ENCODE measurements at places on chromosomes 2 and 18.
A peak's percentile ranks its signal among the peaks of the same experiment; 100 is the strongest.

- no peak for DNase-seq
Measured at GRCh38 chr2:71659868-71660518, 206.6 kb downstream of the DYSF start.

DNA sequence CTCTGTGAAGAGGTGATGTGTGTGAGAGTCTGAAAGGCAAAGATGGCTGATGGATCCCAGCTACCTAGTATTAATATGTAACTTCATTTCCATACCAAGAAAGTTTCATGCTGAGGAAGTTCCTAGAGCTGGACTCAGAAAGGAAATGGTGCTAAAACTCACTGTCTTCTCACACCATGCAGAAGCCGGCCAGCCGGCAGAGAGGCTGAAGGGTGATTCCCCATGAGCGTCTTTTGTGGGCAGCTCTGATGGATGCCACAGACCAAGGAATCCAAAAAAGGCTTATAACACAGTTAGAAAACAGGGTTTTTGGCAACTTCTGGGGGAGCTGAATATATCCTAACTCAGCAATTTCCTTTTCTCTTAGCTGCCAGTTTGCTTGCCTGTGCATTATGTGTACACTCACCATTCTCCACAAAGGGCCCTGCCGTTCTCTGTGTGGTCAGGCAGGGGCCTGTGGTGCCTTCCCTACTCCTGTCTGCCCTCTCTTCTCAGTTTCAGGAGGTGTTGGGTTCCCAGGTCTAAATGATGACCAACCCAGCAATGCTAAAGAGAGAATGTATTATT is 289.4 kb downstream of the MTX2 start:
- DNase-seq, result no peak

- DNase-seq, result peak; percentile 9
Measured at GRCh38 chr2:191555092-191555742, 122.7 kb upstream of the NABP1 start.

- no peak for DNase-seq
Measured at GRCh38 chr2:72273384-72273783, 125.7 kb upstream of the CYP26B1 start.

- no peak for DNase-seq
Measured at GRCh38 chr2:234257859-234258561, 207.5 kb downstream of the SPP2 start.

DNA sequence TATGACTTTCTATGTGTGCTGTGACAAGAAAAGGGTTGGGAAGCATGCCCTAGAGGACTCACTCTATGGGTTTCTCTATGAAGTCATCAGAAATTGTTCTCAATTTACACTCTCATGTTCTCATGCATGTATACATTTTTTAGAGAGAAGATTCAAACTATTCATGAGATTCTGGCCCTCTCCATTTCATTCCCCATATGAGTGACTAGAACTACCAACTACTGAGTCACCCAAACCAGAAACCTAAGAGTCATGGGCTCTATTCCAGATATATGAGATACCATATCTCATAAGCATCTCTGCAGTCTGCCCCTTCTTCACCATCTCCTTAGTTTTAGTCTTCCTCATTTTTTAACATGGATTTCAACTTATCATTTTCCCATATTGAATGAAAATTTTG is 87.7 kb downstream of the EXOC6B start:
- no peak for DNase-seq

GRCh38 chr2:8435608-8436007 is 246.2 kb upstream of the ID2 start:
- no peak for DNase-seq

- DNase-seq, result no peak
Measured at GRCh38 chr2:2935445-2936149, 442.0 kb downstream of the EIPR1 start.

GRCh38 chr2:235024931-235025773 is 73.3 kb downstream of the SH3BP4 start:
- no peak for DNase-seq

GRCh38 chr2:120590841-120591240 is 144.8 kb upstream of the GLI2 start:
- no peak for DNase-seq

DNA sequence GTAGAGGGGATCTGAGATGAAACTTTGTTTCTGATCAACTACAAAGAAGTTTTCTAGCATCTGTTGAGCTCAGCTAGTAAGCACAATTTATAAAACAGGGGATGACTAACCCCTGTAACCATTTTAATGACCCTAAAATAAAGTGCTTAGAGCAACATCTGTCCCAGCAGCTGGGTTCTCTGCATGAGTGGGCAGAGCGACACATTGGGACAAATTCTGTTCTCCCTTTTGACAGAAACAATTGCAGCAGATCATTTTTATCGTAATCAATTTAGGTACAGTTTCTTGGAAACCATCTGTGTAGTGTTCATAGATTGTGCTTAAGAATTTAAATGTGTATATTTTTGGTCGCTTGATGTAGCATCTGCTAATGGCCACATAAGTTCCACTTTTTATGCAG is 678.0 kb downstream of the RNF144A start:
- DNase-seq, result no peak

GRCh38 chr2:54556621-54557121 is 100.5 kb downstream of the SPTBN1 start:
- DNase-seq, result no peak
